T-helper 9 cell (primary cell): ENCODE measurements at places on chromosomes 6 and 20.

- DNase-seq, result no peak
These were observed 198.6 kb upstream of the THBS2 start for GRCh38 chr6:169452117-169452868.

GRCh38 chr6:8749465-8749864, 314.1 kb upstream of the SLC35B3 start:
- no peak for DNase-seq

DNA sequence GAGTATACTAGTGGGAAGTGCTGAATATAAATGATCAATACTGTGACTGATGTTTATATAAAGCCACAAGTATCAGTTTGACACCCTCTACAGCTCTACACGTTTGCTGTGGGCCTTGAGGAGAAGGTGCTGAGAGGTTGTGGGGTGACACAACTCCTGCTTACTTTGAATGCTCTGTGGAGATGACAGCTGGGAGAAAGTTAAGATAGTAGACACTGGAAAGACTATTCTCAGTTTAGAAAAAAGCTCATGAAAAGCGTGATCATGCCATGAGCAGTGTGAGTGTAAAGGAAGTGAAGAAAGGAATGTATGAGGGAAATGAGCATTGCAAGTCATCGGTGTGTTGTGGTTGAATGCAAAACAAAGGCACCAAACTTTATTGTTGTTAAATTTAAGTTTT, 215.8 kb downstream of the UTRN start:
- no peak for DNase-seq

DNA sequence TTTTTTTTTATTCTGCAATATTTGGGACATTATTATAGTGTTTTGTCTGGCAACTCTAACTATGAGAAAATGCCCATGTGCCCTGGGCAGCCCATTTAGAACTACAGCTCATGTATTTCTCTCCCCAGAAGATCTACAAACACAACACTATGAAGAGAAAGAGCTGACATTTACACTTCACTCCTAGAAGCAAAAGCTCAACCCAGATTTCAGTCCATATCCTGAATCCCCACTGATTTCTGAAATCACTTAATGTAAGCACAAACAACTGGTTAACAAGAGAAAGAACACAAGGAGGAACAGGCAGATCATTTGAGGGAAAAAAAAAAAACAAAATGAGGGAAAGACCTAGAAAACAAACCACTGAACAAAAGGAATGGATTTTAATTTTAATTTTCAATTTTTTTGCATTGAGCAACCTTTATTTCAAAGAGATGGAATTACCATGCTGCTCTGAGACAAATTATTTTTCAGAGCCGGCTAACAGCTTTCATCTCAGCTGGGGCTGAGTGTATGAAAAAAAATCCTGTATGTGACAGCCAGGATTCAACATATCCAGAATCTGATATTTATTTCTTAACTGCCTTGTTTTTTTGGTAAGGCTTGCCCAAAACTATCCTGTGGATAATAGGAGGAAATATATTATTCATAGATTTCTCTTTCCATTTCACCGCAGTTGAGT, 32.5 kb downstream of the KIAA0319 start:
- no peak for DNase-seq

GRCh38 chr20:53608456-53609452, 15.1 kb upstream of the ZNF217 start:
- DNase-seq, result peak; percentile 16

GRCh38 chr6:90087106-90087833, 193.0 kb downstream of the GJA10 start:
- no peak for DNase-seq

DNA sequence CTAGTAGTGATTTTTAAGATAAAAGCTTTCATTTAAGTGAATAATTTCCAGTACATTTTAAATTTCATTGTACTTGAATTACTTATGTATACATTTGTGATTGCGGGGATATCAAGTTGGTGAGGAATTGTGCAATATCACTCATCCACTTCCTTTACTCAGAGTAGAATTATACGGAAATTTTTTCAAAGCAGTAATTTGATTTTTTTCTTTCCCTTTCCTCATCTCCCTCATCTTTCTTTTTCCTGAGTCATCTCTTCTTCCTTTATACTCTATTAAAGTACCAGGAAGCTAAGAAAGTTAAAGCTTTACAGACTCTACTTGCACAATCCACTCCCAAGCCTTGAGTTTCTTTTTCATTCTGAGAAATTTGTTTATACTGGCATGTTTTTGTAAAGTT, 60.9 kb upstream of the DEFB112 start:
- DNase-seq, result no peak

DNA sequence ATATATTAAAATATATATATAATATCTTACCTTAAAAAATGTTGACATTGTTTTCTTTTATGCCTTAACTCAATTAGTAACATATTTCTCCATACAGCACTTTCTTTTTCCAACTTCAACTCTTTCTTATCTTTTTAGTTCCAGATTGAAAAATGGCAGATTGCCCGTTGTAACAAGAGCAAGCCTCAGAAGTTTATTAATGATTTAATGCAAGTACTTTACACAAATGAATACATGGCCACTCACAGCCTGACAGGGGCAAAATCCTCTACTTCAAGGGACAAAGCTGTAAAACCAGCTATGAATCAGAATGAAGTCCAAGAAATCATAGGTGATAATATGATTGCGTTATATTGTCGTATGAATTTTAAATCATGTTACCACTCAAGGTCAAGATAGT, 29.4 kb upstream of the KIAA1586 start:
- no peak for DNase-seq

DNA sequence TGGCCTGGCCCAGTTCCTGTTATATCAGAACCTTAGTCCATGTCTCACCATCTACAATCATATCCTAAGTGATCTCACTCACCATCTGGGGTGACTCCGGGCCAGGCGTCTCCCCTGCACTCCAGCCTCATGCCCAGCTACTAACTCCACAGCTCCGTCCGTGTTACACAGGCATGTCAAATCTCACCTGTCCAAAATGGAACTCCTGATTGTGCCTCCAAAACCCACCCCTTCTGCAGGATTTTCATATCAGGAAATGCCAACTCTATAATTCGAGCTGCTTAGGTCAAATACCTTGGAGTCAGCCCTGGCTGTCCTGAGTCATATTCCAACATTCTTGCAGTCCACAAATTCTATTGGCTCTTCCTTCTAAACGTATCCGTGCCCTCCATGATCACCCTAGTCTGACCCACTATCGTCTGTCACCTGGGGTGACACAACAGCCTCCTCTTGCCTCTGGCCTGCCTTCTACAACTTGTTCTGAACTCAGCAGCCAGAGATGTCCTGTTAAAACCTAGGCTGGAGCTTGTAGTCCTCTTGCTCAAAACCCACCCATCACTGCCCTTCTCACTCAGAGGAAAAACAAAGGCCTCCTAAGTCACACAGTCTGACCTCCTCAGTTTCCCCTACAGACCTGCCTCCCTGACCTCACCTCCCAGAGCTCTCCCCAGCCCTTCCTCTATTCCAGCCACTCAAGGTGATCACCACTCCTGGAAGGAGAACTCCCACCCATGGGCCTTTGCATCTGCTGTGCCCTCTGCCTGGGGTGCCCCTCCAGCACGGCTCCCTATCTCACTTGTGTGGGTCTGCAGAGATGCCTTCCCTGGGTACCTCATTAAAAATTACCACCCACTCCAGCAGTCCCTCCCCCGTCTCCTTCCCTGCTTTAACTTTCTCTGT, 85.3 kb upstream of the SIRPA start:
- no peak for DNase-seq

DNA sequence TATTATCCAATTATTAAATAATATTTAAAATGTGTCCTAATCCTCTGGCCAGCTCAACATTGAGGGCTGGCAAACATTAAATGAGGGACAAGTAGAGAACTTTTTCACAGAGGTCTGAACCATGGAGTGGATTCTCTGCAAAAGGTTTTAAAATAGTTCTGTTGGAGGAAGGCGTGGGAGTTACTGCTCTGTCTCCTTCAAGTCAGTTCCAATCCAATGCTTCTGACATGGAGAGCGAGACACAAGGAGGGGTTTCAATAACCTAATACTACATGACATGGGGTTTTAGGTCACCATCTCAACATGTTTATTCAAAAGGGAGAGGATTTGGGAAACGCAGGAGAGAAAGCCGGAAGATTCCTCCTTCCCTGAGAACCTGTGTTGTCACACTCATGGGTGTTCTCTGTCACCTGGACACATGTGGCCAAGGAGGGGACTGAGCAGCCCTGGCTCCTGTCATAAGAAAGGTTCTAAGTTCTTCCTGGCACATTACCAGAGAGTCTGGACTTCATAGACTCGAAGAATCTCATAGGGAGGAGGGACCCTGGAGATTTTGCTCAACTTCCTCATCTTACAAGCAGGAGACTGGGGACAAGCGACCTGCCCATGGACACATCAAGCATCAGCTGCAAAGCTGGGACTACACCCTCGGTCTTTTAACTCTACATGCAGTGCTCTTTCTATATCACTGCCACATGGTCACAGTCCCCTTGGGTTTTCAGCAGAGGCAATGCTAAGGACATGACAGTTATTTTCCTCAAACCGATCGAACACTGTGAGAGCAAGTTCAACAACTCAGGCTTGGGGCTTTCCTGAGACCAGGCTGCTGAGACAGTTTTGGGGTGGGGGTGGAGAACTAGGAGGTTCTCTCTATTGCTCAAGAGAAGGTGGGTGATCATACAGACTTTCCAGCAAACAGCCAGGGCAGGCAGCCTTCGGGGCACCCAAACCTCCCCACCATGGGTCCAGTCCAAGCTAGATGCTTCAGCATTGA, 38.6 kb downstream of the PRDM1 start:
- no peak for DNase-seq

DNA sequence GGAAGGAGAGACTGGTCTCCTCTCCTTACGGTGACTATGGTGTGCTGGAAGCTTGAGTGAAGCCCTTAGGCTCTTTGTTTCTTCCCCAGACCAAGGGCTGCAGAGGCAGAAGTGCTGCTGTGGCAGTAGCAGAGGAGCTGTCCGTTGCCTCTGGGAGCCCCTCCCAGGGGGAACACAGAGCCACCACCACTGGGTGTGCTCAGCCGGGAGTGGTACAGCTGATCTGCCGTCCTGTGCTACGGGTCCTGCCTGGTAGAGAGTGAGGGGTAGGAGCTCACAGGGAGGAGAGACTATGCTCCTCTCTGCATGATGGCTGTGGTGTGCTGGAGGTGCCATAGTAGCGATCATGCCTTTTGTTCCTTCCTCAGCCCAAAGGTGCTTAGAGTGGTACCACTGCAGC, 318.7 kb downstream of the DOK5 start:
- DNase-seq, result no peak

- DNase-seq, result peak; percentile 4
These were observed 18.0 kb upstream of the CSNK2A1 start for GRCh38 chr20:561437-562231.

GRCh38 chr6:36897609-36898008, 11.9 kb downstream of the C6orf89 start:
- no peak for DNase-seq
